Right hindlimb (tissue), 1 donor: ENCODE measurements at places on chromosomes 7 and 10.
A peak's percentile ranks its signal among the peaks of the same experiment; 100 is the strongest.

- DNase-seq = no peak
These were observed 34.0 kb upstream of the DLD start for GRCh38 chr7:107856806-107857540.

DNA sequence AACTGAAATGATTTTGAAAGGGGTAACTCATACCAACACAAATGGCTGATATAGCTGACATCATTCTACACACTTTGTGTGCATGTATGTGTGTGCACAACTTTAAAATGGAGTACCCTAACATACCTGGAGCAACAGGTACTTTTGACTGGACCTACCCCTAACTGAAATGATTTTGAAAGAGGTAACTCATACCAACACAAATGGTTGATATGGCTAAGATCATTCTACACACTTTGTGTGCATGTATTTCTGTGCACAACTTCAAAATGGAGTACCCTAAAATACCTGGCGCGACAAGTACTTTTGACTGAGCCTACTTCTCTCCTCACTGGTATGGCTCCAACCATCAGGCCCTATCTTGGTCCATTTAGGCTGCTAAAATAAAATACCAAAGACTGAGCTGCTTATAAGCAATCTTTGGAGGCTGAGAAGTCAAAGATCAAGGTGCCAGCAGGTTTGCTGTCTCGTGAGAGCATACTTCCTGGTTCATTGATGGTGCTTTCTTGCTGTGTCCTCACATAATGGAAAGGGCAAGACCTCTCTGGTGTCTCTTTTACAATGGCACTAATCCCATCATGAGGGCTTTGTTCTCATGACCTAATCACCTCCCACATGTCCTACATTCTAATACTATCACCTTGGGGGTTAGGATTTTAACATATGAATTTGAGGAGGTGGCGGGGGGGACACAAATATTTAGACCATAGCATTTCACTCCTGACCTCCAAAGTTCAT, 173.3 kb downstream of the CFTR start:
- no peak for DNase-seq

DNA sequence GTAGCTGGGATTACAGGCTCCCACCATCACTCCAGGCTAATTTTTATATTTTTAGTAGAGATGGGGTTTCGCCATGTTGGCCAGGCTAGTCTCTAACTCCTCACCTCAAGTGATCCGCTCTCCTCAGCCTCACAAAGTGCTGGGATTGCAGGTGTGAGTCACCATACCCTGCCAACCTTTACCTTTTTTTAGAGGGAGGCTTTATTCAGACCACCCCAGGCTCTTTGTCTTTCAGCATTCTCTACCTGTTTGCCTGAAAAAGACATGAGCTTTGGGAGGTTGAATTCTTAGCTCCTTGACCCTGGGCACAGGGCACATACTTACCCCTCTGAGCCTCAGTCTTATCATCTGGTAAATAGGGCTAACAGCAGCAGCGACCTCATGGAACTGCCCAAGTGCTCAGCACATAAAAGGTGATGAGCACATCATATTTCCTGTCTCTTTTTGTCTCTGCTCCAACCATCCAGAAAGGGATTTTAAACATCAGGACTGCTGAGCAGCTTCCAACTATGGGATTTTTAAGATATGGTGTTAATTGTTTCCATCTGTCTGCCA, 17.0 kb downstream of the FRMPD2 start:
- DNase-seq = no peak

DNA sequence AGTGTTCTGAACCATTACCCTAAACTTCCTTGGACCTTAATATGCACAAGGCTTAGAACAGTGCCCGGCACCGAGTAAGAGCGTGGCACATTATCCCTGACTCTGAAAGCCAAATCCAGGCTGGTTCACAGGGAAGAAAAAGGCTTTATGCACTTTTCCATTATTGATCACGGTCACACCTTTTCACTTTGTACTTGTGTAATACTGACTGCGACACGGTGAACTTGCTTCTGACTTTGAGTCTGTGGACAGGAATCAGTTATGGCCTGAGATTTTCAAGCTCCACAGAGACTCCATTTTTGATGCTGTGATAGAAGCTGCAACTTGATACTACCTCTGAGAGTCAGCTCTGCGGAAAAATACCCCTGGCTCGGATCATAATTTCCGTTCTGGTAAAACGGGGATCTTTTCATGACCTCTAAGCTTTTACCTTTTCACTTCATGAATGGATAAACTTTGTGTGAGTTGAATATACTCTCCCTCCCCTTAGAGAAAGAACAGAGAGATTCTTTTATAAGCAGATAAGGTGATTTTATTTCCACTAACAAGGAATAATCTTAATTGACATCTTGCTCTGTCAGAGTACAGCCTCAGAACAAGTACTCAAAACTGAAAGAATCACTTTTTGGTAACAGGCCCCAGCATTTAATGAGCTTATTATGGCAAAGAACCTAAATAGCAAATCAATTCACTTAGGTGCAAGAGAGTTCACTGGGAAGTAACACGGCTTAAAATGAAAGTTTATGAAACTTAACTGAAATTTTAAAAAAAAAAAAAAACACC, 88.8 kb downstream of the ELMO1 start:
- no peak for DNase-seq

GRCh38 chr10:7702288-7702812, 766 bp upstream of the ITIH2 start:
- DNase-seq = no peak

DNA sequence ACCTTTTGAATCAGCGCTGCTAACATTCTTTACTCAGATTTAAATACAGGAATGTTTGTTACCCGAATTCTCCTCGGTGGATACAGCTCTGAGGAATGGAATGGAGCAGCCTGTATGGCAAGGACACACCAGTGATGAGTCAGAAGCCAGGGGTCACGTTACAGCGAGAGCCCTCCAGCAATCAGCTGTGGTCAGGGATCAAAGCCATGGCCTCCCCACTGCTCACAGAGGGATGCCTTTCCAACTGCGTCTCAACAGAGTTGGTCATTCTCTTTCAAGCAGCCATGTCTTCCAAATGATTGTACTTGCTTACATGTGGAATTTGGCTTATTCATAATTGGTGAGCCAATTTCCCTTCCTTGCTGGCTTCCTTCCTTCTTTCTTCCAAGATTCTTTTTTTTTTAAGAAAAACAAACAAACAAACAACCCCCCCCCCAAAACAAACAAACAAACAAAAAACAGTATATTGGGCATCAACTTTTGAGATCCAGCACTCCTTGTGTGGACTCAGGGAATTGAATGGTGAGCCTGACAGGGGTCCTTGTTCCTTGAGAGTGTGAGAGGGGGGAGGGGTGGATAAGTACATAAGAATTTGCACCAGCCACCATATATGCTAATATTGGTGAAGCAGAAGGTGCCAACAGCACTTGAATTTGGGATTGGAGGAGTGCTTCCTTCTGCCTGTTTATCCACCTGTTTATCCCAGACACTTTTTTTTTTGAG, 100.2 kb downstream of the ATXN7L1 start:
- peak; percentile 72 for DNase-seq

DNA sequence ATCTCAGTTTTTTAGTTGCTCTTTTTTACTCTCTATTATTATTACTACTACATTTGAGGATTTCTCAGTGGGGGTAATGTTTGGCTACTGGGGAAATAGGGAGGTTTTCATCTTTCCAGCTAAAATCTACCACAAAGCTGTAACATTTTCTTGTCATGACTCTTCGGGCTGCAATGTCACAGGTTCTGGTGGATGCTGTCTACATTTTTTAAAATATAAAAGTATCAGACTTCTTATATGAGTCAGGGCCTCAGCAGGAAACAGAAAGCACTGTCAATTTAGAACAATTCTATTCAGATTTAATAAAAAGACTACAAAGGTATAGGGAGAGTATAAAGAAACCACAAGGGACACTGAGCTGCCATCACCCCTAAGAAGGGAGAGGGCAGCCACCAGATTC, 61.6 kb downstream of the DNAJC12 start:
- no peak for DNase-seq

DNA sequence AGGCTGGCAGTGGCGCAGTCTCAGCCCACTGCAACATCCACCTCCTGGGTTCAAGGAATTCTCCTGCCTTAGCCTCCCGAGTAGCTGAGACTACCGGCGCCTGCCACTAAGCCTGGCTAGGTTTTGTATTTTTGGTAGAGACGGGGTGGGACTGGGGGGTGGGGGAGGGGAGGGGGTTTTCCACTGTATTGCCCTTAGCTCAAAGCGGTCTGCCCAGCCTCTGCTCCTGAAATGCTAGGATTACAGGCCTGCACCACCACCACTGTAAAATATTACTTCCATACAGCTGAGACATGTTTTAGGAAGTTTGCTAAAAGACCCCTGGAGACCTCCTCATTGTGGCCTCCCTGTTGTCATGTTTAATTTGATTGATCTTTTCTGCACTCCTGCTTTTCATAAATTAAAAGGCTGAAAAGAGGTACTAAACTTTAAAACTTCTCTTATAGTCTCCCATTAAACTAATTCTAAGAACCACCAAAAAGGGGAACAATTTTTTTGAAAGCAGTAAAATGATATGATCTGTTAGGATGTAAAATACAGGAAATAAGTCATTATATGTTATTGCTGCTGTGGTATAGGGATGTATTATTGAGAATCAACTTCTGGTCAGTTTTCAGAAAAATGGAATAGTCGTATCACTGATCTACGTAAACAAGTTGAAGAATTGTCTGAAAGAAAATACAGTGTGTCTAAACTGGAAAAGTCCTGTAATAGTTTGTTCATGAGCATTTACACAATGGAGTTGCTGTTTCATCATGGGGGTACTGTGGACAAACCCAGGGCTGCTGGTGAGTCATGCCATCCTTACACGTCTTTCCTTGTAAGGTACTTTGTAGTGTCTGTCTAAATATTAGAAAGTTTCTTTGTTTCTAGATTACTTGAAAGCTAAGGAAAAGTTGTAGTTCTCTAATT, 72.9 kb upstream of the TMEM248 start:
- DNase-seq = no peak

DNA sequence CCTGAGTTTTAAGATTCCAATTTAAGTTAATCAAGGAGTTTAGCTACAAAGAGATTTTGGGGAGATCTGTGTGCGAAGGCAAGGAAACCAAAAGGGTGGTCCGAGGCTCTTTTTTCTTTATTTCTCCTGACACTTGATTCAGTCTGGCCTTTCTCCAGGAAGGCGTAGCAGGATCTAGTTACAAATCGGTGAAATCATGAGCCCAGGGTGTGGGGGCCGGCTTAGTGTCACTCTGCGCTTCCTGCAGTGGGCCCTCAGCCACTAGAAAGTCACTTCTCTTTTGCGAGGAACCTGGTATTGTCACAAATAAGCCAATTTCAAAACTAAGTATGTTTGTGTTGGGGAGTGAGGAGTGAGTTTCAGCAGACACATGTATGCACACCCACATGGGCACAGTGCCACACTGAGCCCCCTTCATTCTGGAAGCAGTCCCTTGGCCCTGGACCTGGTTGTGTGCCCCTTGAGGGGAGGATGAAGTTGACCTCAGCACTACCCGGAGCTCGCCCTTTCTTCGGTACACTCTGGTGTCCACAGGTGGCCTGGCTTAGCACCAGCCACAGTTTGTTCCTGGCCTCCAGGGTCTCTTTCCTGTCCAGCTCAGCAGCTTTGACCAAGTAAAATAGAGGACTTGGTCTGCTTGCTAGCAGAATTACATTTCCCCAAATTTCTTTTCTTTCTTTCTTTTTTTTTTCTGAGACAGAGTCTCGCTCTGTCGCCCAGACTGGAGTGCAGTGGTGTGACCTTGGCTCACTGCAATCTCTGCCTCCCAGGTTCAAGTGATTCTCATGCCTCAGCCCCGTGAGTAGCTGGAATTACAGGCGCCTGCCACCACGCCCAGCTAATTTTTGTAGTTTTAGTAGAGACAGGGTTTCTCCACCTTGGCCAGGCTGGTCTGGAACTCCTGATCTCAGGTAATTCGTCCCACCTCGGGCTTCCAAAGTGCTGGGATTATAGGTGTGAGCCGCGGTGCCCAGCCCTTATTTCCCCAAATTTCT, 84.0 kb upstream of the BTBD16 start:
- no peak for DNase-seq

DNA sequence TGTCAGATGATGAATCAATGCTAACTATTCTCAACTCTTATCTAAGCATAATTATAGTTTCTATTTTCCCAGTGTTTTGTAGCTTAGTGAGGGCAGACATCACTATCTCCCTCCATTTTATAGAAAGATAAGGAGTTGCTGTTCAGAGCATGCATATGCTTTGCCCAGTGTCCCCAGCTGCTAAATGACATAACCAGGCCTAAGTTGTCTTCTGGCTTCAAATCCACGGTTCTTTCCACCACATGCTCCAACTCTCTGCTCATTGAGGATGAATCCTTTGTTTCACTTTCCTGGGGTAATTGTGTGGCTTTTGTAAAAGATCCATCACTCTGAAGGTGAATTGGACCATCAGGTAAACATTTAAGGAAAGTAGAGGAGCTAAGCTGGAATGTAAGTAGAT, 134.0 kb downstream of the SNX10 start:
- no peak for DNase-seq

GRCh38 chr7:97499204-97499603, 232.7 kb upstream of the TAC1 start:
- no peak for DNase-seq

- DNase-seq = peak; percentile 49
These were observed 28.8 kb upstream of the INPP5A start for GRCh38 chr10:132508581-132509443.

GRCh38 chr7:43385856-43386255, 197.1 kb upstream of the STK17A start:
- DNase-seq = no peak

- no peak for DNase-seq
These were observed 26.1 kb downstream of the BCCIP start for GRCh38 chr10:125849448-125849847.

GRCh38 chr10:88256013-88256680, 327.0 kb downstream of the RNLS start:
- DNase-seq = peak; percentile 82

- no peak for DNase-seq
These were observed 30.0 kb upstream of the PSMG3 start for GRCh38 chr7:1599640-1600395.

- no peak for DNase-seq
These were observed 253.6 kb upstream of the PHF14 start for GRCh38 chr7:10720042-10720441.

- peak; percentile 36 for DNase-seq
These were observed 35.8 kb downstream of the CAMK2B start for GRCh38 chr7:44289341-44290251.

DNA sequence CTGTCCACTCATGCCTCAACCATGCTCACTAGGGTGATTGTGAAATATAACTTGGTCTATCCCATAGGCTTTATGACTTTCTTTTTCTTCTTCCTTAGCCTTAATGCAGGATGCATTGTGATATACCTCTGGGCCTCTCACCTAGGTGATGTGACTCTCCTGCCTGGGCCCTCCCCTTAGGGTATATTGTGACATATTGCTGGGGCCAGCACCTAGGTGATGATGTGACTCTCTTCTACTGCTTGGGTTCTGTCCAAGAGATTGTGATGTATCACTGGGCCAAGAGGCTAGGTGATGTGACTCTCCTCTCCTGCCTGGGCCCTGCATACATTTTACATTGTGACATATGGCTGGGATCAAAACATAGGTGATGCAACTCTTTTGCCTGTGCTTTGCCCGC, 14.7 kb upstream of the ZNF107 start:
- DNase-seq = no peak

GRCh38 chr10:13636776-13637175, 50.0 kb downstream of the PRPF18 start:
- DNase-seq = no peak

GRCh38 chr7:45390731-45391130, 183.4 kb upstream of the ADCY1 start:
- DNase-seq = no peak

GRCh38 chr10:133185916-133186315, 25.9 kb downstream of the KNDC1 start:
- no peak for DNase-seq
